ENCODE measurements at places on chromosomes 1 and 21. TPM values are rescaled to one million over a fixed set of nuclear protein-coding genes. Genes with fewer than 3 reads are reported as not detected.

FOXO6 gene
- polyA plus RNA-seq: not detected

NUDT4B gene
- polyA plus RNA-seq: 16.0 TPM

CYP4Z1 gene
- not detected for polyA plus RNA-seq

PTGFR gene
- 1.2 TPM for polyA plus RNA-seq

C1orf185 gene
- polyA plus RNA-seq: not detected

RNF115 gene
- polyA plus RNA-seq: 4.7 TPM

SPATA1 gene
- polyA plus RNA-seq: not detected

MMP23B gene
- 3.6 TPM for polyA plus RNA-seq
